Right renal pelvis (tissue), 4 donors: ENCODE measurements at places on chromosomes 16 and 17. TPM values are rescaled to one million over a fixed set of nuclear protein-coding genes. Genes with fewer than 3 reads are reported as not detected.

DNA sequence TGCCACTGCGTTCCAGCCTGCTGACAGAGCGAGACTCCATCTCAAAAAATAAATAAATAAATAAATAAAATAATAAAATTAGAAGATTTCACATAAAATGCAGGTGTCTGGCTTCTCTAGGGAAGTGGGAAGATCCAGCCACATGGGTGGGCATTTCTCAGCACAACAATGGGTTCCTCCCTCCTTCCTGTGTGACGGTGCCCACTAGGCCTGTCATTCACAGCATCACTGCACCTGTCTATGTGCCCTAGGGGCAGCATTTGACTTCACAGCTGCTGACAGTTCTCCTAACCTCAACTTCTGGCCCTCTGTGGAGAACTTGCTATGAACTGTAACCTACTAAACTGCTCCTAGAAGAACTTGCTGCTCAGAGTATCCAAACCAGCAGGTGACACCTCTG is 3.0 kb downstream of the ABHD15 start:
- DNase-seq, result no peak

DNA sequence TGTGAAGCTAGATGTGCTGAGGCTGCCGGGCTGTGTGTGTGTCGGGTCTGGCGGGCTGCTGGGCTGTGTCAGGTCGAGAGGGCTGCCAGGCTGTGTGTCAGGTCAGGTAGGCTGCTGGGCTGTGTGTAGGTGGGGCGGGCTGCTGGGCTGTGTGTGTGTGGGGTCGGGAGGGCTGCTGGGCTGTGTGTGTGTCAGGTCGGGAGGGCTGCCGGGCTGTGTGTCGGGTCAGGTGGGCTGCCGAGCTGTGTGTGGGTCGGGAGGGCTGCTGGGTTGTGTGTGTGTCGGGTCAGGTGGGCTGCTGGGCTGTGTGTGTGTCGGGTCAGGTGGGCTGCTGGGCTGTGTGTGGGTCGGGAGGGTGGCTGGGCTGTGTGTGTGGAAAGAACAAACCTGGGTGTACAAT is 8.6 kb downstream of the WDR45B start:
- no peak for DNase-seq

DNA sequence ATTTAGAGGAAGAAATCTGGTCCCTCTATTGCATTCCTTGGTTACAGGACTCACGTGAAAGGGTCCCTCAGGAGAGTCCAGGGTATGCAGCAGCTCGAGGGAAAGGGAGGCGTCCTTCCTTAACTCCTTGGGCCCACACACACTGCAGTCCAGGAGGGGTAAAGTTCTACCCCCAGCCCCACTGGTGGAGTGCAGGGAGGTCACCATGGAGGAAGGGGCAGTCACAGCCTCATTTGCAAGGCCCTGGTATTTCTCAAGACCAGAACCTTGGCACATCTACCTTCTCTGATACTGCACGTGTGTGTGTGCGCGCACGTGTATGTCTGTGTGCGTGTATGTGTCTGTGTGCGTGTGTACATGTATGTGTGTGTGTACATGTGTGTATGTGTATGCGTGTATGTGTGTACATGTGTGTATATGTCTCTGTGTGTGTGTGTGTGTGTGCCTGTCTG is 11.1 kb downstream of the HIC1 start:
- no peak for DNase-seq

- DNase-seq, result no peak
These were observed 30.8 kb upstream of the SPACA3 start for GRCh38 chr17:32960815-32961214.

Gene KRTAP4-1
- not detected for polyA plus RNA-seq

- DNase-seq, result no peak
These were observed 2.2 kb upstream of the PLEKHH3 start for GRCh38 chr17:42678951-42679491.

GRCh38 chr17:42773290-42774035 is at the start of gene VPS25:
Gene VPS25 (plus strand): TSS chr17:42773449. CDS start chr17:42773476, 27 bp downstream.
- peak; percentile 66 for DNase-seq
